ENCODE measurements at places on chromosomes 4 and X. TPM values are rescaled to one million over a fixed set of nuclear protein-coding genes. Genes with fewer than 3 reads are reported as not detected.

Gene RADX
- 10.5 TPM for polyA plus RNA-seq

Gene TCP11X2
- not detected for polyA plus RNA-seq

Gene SLITRK4
- 1.4 TPM for polyA plus RNA-seq

Gene PHEX
- 21.6 TPM for polyA plus RNA-seq

Gene NRK
- 3.5 TPM for polyA plus RNA-seq

Gene MGAT4D
- not detected for polyA plus RNA-seq

Gene NDP
- 0.49 TPM for polyA plus RNA-seq

Gene NPY5R
- polyA plus RNA-seq, result not detected

Gene NLGN3
- 7.1 TPM for polyA plus RNA-seq

Gene STPG2
- polyA plus RNA-seq, result 0.13 TPM

Gene PNMA6A
- 2.3 TPM for polyA plus RNA-seq

Gene BMP15
- polyA plus RNA-seq, result 0.23 TPM

Gene CT45A2
- polyA plus RNA-seq, result 1.8 TPM

Gene NEIL3
- polyA plus RNA-seq, result 4.8 TPM

Gene PABPC4L
- polyA plus RNA-seq, result 14.4 TPM

Gene TLL1
- 4.0 TPM for polyA plus RNA-seq

Gene TXK
- 5.0 TPM for polyA plus RNA-seq

Gene GATA1
- 1.2 TPM for polyA plus RNA-seq

Gene RASGEF1B
- polyA plus RNA-seq, result 8.4 TPM

Gene MAGEE2
- polyA plus RNA-seq, result 0.71 TPM

Gene BMP3
- polyA plus RNA-seq, result 77.6 TPM

Gene MAGEA2B
- not detected for polyA plus RNA-seq

Gene PNCK
- polyA plus RNA-seq, result 0.43 TPM

Gene TRIM2
- polyA plus RNA-seq, result 80.8 TPM

Gene SH3D19
- 58.6 TPM for polyA plus RNA-seq

Gene DMRTC1B
- 4.2 TPM for polyA plus RNA-seq

Gene USP17L24
- polyA plus RNA-seq, result not detected

All from left lung (tissue), 14 donors.